SK-N-MC (cell line): ENCODE measurements at places on chromosomes 16 and 17.

- DNase-seq, result no peak
Observed at GRCh38 chr16:89007371-89008249, 30.6 kb upstream of the CBFA2T3 start.

DNA sequence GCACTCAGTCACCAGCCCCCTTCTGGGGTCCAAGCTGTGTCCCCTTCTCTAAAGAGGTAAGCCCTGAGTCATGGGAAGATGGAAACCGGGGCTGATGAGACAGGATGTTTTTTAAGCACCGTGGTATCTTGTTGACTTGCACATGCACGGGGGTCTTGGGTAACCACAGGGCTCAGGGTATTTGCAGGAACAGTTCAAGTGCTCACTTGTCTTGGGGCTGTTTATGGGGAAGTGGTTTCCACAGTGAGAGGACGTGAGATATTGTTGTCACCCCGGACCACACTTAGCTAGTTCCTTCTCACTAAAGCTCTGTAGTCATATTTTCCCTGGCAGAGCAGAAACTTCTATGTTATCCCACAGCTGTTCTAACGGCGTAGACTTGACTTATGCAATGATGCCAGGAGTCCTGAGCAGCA, 7.7 kb downstream of the CCL3L1 start:
- DNase-seq, result no peak

DNA sequence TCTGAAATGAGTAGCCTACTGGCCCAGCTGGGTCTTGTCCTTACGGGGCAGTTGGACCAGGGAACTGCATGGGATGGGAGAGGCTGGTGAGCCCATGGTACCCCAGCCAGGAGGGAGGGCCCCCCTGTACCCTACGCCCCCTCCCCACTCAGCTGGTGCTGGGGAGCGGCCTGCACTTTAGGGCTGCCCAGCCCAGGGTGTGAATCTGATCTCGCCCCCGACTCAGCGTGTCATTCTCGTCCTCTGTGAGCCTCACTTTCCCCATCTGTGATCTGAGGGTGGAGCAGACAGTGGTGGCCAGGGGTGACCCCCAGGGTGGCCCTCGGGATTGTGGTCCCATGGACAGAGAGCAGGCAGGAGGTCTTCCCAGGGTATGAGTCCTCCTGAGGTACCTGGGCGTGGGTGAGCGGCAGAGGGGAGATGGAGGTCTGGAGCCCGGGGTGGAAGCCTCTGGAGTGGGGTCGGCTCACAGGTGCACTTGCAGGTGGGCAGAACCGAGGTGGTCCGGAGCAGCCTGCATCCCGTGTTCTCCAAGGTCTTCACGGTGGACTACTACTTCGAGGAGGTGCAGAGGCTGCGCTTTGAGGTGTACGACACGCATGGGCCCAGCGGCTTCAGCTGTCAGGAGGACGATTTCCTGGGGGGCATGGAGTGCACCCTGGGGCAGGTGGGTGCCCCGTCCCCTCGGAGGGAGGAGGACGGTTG, 1.6 kb downstream of the CPNE7 start:
- DNase-seq, result no peak

DNA sequence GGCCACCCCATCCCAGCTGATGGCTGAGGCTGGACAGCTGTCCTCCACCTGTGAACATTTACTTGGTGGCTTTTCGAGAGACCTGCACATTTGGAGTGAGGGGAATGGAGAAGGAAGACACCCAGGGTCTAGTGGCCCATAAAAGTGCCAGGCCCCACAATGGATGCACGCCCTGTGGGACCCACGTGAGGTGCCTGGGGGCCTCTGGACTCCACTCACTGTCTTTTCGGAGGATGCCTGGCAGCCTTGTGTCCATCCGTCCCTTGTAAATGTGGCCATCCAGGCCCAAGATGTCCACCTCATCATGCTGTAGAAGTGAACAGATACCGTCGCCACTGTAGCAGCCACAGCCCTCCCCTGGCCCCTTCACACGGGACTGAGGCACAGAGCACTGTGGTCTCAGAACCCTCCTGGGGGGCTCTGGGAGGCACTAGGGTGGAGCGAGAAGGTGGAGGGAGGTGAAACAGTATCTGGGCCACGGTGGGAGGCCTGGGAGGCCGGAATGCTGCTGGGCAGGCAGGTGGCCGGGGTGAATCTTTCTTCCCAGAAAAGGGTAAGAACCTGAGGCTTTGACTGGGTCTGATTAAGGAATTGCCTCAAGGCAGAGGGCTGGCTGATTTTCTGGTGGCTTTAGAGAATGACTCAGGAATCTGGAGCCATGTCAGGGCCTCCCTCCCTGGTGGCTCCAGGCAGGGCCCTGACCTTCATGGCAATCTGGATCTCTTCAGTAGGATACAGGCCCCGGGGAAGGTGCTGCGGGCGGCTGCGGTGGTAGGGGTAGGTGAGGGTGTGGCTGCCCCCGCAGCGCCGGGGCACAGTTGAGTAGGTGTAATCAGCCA, 11.5 kb downstream of the UBALD2 start:
- no peak for DNase-seq

GRCh38 chr17:69406941-69407340, 7.6 kb upstream of the MAP2K6 start:
- DNase-seq, result no peak

DNA sequence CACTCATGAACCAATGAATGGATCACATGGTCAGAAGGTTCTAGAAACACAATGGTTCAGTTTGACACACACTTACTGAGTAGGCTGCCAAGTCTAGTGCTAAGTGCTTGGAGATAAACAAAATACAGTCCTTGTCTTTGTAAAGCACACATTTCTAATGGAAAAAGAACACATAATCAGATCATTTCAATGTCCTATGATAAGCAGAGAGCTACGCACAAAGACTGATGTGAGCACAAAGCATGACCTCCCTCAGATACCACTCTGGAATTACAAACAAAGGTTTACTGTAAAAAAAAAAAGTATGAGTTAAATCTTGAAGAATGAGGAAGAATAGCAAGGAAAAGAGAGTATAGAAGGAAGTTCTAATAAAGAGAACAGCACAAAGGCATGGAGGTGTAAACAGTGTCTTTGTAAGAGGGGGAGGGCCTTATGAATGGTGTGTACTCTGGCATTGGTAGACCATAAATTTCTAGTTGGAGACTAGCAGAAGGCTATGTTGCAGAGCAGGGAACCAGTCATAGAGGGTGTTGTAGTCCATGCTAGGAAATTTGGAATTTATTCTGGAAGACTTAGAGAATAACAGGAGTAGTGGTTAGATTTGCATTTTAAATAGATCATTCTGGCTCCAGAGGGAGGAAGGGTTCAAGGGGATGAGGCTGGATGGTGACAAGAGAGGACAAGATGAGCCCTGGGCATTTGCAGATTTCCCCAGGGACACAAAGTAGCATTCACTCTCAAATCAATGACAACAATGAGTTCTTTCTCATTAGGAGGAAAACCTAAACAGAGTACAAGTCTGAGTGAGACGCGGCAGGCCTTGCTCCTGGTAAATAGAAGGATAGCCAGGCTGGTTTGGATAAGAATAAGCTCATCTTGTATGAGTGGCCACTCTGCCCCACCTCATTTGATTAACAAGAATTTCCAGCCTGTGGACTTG, 468.0 kb downstream of the TOX3 start:
- no peak for DNase-seq

- no peak for DNase-seq
Observed at GRCh38 chr17:73156166-73156840, 8.5 kb upstream of the SSTR2 start.

- DNase-seq, result no peak
Observed at GRCh38 chr16:78677181-78677731, 577.8 kb downstream of the WWOX start.

- DNase-seq, result no peak
Observed at GRCh38 chr17:67902511-67903231, 77.4 kb downstream of the BPTF start.

DNA sequence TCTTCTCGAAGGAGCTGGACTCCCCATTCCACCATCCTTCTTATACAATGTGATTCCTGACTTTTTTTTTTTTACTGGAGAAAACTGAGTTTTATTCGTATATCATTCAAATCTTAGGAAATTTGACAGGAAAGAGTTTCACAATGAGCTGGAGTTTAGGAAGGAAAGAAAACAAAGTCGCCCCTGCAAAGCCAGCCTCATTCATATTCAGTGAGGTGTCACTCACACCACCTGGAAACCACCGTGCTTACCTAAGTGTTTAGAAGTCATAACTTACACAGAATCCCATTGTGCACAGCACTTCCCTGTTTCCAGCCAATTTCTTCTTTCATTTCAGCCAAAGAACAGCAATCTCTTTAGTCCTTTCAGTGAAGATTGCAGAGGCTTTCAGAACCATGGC, 90.3 kb upstream of the CHMP6 start:
- DNase-seq, result no peak

GRCh38 chr17:73201215-73202069, 8.6 kb downstream of the COG1 start:
- DNase-seq, result no peak

DNA sequence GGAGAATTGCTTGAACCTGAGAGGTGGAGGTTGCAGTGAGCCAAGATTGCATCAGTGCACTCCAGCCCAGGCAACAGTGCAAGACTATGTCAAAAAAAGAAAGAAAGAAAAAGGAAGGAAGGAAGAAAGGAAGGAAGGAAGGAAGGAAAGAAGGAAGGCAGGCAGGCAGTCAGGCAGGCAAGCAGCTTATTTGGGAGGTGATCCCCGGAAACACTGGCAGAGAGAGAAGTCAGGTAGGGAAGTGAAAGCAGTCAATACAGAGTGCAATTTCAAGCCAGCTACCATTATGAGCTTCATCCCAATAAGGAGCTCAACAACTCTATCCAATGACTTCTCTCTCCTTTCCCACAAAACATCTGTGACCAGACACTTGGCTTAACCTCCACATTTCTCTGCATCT, 83.0 kb upstream of the TBC1D3K start:
- no peak for DNase-seq

DNA sequence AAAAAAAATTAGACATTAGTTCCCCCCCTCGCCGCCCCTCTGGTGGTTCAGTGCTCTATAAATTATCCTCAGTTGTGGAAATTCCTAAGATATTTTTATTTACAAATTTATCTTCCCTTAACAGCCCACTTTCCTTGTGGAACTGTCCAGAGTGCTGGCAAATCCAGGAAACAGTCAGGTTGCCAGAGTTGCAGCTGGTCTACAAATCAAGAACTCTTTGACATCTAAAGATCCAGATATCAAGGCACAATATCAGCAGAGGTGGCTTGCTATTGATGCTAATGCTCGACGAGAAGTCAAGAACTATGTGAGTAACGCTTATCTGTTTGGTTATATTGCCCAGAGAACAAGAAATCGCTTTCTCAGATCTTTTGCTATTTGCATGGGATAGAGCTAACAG, 2.9 kb downstream of the KPNB1 start:
- no peak for DNase-seq

- no peak for DNase-seq
Observed at GRCh38 chr16:22912654-22913053, 98.7 kb downstream of the HS3ST2 start.

DNA sequence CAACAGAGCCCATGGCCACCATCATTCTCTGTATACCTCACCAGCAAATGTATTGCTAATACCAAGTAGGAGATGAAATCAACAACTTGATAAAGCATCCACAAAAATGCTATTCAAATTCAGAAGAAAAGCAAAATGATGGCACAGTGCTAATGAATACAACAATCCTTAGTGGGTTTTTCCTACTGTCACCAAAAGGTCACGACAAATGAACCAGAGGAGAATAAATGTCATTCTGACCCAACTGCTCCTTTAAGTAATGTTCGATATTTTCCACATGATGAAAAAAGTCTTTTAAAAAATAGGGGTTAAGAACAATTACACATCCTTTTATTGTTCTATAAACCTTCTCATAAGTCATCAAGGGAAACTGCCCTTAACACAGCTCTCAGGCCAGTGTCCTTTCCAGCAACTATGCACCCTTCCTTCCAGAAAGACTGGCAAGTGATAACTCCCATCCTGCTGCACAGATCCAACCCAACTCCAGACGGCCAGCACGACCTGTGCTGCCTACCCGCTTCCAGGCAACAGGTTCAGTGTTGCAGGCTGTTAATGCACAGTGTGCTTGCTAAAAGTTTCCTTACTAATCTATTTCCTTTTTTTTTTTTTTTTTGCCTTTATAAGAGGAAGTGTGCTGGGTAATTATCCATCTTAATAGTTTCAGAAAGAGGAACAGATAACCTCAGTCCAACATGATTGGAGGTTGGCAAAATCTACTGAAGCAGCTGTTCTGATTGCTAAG, 15.4 kb downstream of the FBXO31 start:
- DNase-seq, result no peak

- no peak for DNase-seq
Observed at GRCh38 chr17:78369791-78370381, 8.6 kb upstream of the PGS1 start.

GRCh38 chr16:68257906-68258800, 6.2 kb upstream of the SLC7A6 start:
- no peak for DNase-seq

- no peak for DNase-seq
Observed at GRCh38 chr16:32116080-32116479, 137.0 kb upstream of the TP53TG3D start.

- DNase-seq, result no peak
Observed at GRCh38 chr17:29458066-29458465, 67.9 kb downstream of the TAOK1 start.

DNA sequence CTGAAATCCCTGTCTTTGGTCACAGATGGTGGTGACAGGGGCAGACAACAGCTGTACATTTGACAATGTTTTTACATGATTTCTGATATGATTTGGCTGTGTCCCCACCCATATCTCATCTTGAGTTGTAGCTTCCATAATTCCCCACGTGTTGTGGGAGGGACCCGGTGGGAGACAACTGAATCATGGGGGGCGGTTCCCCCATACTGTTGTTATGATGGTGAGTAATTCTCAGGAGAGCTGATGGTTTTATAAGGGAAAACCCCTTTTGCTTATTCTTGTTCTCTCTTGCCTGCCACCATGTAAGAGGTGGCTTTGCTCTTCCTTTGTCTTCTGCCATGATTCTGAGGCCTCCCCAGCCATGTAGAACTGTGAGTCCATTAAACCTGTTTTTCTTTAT, 353.9 kb downstream of the CPPED1 start:
- DNase-seq, result no peak

- DNase-seq, result no peak
Observed at GRCh38 chr17:14317383-14317782, 16.5 kb downstream of the HS3ST3B1 start.

DNA sequence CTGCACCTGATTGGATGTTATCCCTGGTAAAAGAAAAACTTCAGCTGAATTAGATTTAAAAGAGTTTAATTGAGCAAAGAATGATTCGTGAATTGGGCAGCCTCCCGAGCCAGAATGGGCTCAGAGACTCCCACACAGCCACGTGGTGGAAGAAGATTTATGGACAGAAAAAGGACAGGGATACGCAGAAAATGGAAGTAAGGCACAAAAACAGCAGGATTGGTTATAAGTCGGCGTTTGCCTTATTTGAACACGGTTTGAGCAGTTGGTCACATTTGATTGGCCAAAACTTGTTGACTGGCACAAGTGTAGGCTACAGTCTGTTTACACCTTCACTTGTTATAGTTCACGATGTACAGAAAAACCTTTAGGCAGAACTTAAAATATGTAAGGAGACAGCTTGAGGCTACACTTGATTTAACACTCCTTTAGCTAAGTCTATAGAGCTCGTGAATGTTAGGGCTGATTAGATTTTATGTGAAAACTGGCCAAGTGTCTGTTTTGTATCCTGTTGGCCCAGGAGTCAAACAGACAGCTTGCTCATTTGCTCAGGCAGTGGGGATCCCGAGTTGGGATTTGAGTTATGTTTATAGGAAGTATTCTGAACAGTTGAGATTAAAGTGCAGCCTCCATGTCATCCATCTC, 119.5 kb upstream of the SHISA6 start:
- DNase-seq, result no peak

- no peak for DNase-seq
Observed at GRCh38 chr16:3328643-3329042, 23.3 kb downstream of the ZNF75A start.
